Activated T-helper 1 cell treated with anti-CD3 and anti-CD28 coated beads, Interleukin-2, amount 50 U/mL, for 16 hours (primary cell): ENCODE measurements at places on chromosomes 5 and 9.

- DNase-seq = peak; percentile 22
These were observed 1.2 kb upstream of the NSD1 start for GRCh38 chr5:177132136-177133095.

DNA sequence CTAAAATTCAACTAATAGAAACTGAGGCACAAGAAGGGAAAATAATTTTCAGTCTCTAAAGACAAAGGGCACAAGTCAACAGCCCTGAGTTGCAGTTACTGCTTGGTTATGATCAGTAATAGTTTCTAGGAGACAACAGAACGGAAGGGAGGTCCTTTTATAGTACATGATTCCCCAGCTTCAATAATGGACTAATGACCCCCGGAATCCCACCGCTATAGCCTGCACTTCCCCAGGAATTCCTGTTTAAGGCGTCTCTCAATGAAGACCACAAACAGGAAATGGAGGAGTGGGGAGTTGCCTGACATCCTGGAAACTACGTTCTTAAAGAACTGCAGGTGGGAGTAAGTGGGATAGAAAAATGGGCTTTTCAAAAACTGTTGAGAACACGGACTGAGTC lies 60.6 kb downstream of the DIAPH1 start:
- DNase-seq = no peak

- no peak for DNase-seq
These were observed 28.4 kb downstream of the PSAT1 start for GRCh38 chr9:78325343-78325742.

GRCh38 chr5:150245111-150245789 lies 44.3 kb downstream of the CAMK2A start:
- DNase-seq = no peak

DNA sequence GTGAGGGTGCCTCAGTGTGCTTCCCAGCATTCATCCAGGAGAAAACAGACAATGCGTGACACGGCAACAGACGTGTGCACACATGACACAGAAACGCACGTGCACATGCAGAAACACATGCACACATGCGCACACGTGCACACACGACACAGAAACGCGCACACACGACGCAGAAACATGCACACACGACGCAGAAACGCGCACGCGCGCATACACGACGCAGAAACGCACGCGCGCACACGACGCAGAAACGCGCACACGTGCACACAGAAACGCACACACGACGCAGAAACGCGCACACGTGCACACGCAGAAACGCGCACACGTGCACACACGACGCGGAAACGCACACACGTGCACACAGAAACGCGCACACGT lies 16.5 kb downstream of the TPPP start:
- no peak for DNase-seq

GRCh38 chr5:130289132-130290088 lies 385.1 kb downstream of the CHSY3 start:
- DNase-seq = no peak

- DNase-seq = no peak
These were observed 657 bp downstream of the MTRR start for GRCh38 chr5:7869474-7870136.

DNA sequence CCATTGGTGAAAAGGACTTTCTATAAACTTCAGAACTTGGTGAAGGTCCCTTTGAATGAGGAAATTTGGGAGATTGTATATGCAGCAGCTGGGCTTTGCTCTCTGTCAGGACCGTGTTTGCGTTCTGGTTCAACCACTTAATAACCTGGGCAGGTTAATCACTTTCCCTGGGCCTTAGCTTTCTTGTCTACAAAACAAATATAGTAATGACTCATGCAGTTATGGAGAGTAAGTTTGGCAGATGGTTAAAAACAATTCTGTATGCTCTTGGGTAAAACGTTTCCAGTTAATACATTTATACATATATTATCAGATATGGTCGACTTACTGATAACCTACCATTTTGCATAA lies 197.0 kb downstream of the ARHGEF28 start:
- no peak for DNase-seq

DNA sequence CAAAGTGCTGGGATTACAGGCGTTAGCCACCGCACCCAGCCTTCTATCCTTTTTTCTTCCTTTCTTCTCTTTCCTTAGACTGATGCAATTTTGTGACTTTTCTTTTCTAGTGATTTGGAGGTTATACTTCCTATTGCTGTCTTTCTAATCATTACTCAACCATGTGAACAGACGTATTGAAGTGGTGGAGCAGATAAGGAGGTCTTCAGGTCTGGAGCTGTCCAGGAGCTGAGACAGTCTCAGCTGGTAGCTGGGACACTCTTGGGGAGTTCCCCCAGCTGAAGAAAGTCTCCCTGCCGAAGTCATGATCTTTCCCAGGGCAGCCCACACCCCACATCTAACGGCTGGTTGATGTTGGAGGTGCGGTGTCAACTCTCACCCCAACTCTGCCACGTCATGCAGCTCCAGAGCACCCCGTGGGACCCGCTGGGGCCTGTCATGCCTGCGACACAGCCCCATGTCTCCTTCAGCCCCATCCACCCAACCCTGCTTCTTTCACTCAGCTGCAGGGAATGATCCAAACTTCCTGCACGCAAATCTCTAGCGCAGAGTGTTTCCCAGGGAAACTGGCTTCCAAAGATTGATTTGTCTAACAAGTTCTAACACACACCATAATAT lies 41.1 kb downstream of the NSUN2 start:
- no peak for DNase-seq

- peak; percentile 11 for DNase-seq
These were observed 62.8 kb downstream of the PFDN1 start for GRCh38 chr5:140239939-140240700.

- no peak for DNase-seq
These were observed 39.1 kb upstream of the GZMA start for GRCh38 chr5:55063220-55063863.

DNA sequence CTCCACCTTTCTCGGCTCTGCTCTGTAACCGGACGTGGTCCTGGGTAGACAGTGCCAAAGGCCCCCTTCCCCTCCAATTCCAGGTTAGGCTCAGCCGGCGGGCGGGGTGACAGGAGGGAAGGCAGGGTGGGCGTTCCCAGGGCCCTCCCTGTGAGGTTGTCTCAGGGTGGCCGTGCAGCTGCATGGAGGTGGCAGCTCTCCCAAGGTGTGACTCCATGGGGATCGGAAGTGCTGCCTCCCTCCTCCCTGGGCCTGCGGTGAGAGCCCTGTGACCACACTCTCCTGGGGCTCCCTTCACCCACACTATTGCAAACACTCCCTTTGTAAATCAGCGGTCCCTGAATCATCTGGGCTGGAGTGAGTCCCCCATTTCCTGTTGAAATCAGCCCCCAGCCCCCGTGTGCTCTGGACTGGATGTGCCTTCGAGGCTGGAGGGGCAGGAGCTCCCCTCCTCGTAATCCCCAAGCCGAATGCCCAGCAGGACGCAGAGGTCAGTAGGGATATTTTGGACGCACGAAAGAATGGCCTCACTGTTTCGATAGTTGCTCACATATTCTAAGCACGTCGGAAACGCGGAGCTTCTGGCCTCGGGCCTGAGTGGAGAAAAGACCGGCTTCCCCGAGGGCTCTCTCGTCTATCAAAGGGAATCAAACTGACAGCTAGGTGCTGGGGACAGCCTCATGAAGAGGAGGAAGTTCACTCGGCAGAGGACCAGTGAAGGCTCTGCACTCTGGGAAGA lies 107.6 kb upstream of the COL5A1 start:
- no peak for DNase-seq

DNA sequence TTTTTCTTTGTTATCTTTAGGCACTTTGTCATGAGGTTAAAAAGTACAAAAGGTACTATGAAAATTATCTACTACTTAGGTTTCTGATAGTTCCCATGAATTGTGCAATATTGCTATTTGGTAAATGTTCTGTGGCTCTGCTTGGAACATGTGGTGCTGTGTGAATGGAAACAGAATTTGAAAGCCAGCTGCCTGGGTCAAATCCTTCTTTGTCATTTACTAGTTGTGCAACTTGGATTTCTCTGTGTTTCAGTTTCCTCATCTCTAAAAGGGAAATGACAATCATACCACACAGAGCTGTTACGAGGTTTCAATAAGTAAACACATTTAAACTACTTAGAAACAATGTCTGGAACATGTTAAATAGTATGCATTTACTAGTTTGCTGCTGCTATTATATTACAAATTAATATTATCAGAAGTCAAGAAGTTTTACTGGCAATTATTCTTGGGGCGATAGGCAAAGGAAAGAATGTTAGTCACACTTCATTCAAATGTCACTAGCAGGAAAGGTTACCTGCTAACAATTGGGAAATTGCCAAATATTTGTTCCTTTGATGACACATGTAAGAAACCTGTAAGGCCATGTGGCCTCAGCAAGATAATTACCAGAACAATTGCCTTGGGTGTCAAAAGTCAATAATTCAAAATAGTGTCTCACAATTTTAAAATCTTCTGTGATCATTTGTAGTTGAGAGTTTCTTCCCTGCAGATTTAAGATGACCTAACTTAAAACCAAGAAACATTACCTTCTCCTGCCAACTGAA lies 184.8 kb downstream of the KIAA0825 start:
- no peak for DNase-seq

- no peak for DNase-seq
These were observed 18.7 kb downstream of the ZFAND5 start for GRCh38 chr9:72346333-72346732.

GRCh38 chr9:81719972-81720371 lies 30.6 kb upstream of the TLE1 start:
- DNase-seq = no peak

DNA sequence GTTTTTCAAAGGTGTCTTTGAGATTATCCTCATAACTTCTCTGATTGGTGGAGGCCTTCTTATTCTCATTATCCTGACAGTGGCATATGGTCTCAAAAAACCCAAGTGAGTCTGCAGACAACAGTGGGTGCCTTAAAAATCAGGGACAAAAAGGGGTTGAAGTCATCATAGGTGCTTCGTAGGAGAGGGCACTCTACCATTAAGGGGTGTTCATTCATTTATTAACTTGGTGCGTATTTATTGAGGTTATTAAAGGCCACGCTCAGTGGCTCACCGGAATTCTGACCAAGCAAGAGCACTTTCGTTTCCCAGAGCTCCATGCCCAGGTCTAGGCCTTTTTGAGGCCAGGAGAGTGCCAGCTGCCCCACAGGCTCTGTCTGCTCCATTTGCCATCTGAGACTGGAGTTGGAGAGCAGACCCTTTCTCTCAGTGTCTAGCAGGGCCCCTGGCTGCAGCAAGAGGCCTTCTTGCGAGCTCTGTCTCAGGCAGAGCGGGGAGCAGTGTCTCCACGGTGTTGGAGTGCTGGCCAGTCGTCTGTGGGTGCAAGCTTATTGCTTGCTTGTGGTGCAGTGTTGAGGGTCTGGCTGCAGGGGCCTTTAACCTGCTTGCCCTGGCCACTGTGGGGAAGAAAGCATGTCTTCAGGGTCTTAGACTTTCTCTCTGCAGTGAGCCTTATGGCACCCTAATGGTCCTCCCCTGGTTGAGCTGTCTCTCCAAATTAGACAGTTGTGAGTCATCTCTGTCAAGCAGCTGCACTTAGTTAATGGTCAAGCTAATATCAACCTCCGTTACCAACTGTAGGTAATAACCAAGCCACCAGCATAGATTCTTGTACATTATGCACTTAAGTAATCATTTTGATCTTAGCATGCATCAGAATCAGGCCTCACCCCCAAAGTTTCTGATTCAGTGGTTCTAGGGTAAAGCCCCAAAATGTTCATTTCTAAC lies 62.6 kb downstream of the IL31RA start:
- DNase-seq = no peak

DNA sequence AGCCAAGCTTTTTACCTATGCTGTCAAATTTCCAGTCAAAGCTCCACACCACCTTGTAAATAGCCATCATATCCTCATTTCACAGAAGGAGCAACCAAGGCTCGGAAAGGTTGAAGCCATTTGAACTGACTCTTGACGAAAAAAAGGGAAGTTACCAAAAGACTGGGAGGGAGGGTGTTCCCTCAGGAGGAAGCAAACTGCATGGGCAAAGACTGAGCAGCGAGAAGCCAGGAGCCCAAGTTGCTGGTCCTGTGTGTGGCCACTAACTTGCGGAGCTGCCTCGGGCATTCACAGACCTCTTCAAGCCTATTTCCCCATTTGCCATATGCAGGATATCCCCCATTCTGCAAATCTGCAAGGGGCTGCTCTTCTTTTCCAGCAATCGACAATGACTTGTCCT lies 37.4 kb downstream of the TTLL11 start:
- DNase-seq = no peak

DNA sequence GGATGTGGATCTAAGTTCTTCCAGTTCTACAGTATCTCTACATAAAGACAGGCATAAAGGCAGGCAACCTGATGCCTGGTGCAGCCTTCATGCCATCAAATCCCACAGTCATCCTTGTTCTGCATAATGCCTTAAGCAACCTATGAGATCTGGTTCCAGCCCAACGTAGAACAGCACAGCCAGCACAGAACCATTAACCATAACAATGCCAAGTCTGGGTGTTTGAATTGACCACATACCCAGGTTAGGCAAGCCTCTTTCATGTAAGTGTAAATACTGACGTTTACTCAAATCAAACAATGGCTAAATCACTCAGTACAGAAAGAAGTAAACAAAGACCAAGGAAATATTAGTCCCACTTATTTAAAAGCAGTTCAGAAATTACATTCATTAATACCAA lies 195.0 kb downstream of the ADAMTSL1 start:
- no peak for DNase-seq

- no peak for DNase-seq
These were observed 67.0 kb upstream of the PPP1R2B start for GRCh38 chr5:156783092-156783491.

GRCh38 chr5:1209896-1210776 lies 8.7 kb downstream of the SLC6A19 start:
- no peak for DNase-seq

GRCh38 chr5:80805038-80805437 lies 150.3 kb upstream of the DHFR start:
- DNase-seq = no peak
